ENCODE measurements at places on chromosomes 6 and 20.
A peak's percentile ranks its signal among the peaks of the same experiment; 100 is the strongest.

DNA sequence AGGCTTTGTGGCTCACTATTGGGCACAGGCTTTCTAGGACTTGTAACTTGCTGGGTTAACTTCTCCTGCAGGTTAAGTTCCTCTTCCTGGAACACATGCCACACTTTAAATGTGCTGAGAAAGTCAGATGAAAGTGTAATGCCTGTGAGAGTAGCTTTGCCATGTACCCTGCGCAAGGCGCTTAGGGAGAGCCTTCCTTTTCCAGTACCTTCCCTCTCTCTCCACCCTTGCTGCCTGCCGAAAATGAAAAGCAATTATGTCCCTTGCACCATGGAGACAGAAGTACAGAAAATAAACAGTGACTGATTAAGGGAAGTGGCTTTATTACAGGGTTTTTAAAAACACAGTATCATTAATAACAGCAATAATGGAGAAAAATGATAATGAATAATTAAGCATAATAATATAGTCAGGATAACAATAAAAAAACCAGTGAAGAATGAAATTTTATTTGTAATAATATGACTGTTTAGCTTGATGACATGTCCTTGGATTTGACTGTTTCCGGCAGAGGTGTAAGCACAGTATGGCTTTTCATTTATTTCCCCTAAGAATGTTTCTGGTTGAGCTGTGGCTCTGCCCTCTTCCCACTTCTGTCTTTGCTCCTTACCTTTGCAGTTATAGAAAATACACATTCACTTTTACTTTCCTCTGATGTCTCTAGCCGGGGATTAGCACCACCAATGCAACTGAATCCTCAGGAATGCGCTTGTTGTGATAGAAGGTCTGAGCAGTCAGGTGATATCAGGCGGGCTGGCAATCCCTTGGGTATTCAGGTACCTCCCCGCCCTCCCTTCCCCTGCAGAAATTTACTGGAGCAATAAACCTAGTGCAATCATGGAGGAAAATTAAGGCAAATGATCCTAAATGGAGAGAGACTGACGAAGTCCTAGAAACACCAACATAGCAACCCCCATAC is 472.3 kb upstream of the CITED2 start:
- DNase-seq = peak; percentile 7

DNA sequence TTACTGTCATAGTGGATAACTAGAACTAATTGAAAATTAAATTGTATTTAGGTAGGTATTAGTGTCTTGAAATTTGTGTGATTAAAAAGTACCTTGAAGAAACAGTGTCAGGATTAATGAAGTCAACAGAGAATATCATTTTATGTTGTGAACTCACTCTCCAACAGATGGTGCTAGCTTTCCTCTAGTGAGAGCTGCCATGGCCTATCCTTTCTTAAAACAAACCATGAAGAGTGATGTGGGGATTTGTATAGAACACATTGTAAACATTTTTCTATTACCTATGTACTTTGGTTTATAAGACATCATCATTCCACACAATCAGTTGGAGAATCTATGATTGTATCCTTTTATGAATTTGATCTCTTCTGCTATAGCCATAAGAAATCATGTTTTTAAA is 4.8 kb upstream of the SRSF12 start:
- DNase-seq = no peak

DNA sequence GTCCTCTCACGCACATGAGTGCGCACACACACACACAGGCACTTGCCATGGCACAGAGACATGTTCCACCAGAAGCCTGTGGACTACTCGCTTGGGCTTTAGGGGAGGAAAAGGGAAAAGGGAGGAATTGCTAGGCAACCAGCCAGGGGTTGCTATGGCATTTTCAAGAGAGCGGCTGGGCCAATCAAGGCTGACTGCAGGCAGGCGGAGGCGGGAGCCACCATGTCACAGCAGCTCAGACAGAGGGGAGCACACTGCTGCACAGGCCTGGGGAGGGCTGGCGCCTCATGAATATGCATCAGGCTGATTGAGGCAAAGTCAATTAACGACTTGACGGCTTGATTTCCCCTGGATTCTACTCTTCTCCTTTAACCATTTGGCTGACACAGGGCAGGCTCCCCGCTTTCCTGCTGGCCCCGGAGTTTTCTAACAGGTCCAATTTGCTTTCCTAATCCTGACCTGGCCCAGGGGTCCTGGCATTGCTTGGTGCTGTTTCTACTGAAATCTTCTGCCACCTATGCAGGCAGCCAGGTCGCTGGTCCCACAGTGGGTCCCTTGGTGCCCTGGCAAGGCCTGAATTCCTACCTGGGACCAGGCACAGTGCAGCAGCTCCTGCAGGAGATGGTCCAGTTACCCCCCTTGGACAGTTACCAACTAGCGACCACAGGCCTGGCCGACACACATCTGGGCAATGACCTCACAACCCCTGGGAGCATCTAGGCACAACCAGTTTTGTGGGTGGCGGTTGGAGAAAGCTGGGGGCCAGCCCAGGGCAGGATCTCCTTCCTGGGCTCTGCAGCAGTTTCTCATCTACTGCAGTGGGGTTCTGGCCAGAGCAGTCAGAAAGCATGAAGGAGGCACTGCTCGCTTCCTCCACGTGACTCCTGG is 52.1 kb downstream of the YTHDF1 start:
- DNase-seq = no peak

GRCh38 chr20:58699623-58700107 is 7.1 kb downstream of the NPEPL1 start:
- no peak for DNase-seq

GRCh38 chr6:116291701-116292396 is 12.1 kb upstream of the TSPYL1 start:
- no peak for DNase-seq

GRCh38 chr6:72813807-72814596 is 192.1 kb downstream of the KCNQ5 start:
- DNase-seq = peak; percentile 99

GRCh38 chr20:10369723-10370090 is 64.3 kb downstream of the MKKS start:
- no peak for DNase-seq

DNA sequence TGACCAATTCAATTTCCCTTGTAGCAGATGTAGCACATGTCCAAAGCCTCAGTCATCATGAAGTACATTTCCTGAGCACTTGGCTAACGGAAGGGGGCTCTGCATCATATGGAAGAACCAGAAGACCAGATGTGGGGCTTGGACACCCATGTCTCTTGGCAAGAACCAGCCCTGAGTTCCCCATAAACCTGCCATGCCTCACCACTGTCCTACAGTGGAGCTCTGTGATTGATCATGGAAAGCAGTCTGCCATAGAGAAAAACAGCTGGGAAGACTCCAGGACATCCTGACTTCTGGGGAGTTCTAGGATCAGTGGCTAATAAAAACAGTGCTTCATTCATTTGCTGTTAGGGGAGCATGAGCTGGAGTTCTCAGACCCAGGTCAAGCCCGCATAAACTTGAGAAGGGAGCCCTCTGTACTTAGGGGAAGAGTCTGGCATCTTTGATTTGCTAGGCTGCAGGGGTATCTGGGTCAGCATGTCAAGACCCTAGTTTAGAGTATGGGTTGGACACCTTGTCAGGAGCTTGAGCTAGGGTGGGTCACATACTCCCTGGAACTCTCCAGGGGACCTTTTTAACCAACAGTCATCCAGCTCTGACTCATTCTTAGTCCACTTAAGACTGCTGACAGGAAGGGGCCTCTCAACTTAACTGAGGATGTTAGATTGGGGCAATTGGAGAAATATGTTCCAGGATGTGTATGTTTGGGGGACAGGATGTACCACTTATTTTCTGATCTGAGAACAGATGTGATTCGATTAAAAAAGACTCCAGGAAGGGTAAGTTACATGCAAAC is 26.3 kb upstream of the TRAM2 start:
- DNase-seq = no peak

- DNase-seq = no peak
Observed at GRCh38 chr6:39137245-39137644, 22.3 kb upstream of the SAYSD1 start.

GRCh38 chr6:170444056-170444591 is 109.0 kb downstream of the PSMB1 start:
- DNase-seq = no peak
